ENCODE measurements at places on chromosomes 13 and 19.

DNA sequence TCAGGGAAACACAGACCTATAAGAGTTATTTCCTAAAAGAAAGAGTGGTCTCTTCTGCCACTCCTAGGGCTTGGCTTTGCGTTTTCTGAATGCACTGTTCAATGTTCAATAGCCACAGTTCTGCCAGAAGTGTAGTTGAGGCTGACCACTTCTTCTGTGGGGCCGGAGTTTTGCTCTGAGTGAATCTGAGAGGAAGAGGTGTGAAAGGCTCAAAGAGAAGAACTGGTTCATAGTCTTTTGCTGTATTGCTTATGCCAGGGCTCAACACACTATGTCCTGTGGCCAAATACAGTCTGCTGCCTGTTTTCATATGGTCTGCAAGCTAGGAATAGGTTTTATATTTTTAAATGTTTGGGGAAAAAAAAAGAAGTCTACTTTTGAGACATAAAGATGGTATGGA is 128.2 kb downstream of the STOML3 start:
- DNase-seq = no peak

GRCh38 chr13:28611654-28612131 is 47.2 kb upstream of the POMP start:
- DNase-seq = no peak

DNA sequence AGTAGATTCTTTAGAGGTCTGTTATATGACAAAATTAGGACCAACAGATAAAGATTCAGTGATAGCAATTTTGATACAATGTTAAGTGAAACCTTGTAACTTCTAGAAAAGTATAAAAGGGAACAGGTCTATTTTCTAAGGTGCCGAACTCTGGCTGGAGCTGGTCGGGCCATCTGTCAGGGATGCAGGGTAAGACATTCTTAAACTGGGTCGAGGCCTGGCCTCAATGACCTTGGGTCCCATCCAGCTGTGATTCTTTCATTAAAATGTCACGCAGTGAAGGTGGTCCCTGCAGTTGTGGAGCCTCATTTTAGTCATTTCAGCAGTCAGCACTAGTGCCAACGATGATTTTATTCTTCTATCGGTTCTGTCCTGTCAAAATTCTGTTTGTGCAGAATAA is 271.9 kb upstream of the SPRY2 start:
- DNase-seq = no peak

DNA sequence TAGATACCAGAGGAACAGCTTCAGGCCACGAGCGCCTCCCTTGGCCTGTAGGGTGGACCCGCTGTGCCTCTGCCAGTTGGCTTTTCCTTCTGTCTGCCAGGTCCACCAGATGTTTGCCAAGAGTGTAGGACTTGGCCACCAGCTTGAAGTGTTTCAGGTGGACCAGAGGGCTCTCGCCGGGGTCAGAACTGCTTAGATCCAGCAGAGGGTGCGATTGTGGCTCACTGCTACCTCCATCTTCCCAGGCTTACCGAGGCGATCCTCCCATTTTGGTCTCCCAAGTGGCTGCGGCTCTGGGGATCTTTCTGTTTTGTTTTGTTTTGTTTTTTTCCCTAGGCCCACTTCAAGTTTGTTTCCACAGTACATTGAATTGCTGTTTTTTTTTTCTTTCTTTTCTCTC is 23.0 kb upstream of the ZNF730 start:
- DNase-seq = no peak

DNA sequence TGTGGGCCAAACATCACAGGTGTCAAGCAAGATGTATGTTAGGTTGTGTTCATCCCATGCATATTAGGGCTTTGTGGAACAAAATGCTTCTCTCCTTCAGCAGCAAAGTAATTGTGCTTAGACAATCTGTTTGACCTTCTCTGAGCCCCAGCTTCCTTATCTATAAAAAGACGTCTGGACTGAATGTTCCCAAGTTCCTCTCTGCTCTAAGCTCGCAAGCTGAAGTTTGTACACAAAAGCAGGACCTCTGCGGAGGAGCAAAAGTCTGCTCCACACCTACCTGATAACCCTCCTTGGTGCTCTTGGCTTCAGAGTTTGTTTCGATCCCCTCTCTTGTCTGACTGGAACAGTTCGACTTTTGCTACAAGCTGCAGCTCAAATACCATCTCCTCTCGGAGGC is 95.7 kb upstream of the UBL3 start:
- no peak for DNase-seq

DNA sequence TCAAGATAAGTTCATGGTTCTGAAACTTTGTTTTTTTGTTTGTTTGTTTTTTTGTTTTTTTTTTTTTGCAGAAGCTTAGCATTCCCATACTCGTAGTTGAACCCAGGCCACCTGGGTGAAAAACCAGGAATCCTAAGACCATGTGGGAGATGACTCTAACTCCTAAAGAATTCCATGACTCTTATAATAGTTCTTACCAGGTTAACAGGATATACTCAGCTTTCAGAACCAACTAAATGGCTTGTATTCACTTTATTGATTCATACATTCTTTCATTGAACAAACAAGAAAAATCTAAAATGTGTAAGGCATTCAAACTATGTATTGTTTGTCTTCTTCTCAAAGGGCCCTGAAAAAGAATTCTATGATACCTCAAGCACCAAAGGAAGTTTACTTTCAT is 40.5 kb upstream of the KLF5 start:
- DNase-seq = no peak

All from GM06990 (cell line).